Mammary epithelial cell (primary cell): ENCODE measurements at places on chromosomes 2 and 18. TPM values are rescaled to one million over a fixed set of nuclear protein-coding genes. Genes with fewer than 3 reads are reported as not detected.

DNA sequence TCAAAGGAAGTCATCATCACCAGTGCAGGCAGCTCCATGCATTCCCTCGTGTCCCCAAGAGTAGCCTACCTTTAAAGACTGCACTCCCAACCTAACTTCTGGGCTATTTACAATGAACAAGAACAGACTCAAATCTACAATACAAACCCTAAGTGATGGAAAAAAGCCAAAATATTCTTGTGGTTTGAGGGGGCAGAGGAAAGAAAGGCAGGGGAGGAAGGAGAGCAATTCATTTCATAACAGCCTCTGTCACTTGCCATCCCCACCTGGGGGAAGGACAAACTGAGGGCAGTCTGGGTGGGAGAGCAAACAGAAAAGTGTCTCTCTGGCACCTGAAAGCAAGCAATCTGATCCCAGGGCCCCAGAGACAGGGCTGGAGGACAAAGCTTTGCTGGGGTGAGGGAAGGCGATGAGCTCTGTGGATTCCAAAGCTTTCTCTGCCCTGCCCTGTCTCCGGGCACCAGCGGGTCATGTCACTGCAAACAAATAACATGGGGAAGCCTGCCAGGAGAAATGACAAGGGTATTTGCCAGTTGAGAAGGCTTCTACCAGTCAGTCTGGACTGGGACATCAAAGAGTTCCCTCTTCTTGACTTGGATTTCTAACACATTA lies 528.0 kb upstream of the TNP1 start:
- DNase-seq = no peak

Gene ADD2
- not detected for total RNA-seq

- DNase-seq = no peak
These were observed 262.4 kb downstream of the MTX2 start for GRCh38 chr2:176531608-176532007.

Gene PLA2R1
- total RNA-seq = 17.8 TPM

GRCh38 chr18:11320986-11321385 lies 171.6 kb upstream of the PIEZO2 start:
- DNase-seq = peak; percentile 9

Gene VWC2L
- total RNA-seq = not detected

DNA sequence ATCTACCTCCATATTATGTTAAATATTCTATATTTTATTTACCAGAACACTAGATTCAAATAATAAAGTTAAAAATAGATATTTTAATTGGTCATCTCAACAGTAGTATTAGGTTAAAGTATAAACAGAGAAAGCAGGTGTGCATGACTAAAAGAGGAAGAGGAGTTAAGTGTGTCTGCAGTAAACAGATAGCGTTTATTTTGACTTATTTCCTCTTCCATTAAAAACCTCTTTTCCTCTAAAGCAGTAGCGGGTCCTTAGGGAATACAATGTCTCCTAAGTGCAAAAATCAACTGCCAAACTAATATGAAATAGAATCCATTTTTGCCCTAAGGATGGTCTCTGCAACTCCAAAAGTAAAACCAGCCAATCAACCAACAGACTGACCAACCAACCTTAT lies 27.7 kb downstream of the EIF2AK3 start:
- no peak for DNase-seq

- DNase-seq = peak; percentile 9
These were observed 34.4 kb upstream of the PMAIP1 start for GRCh38 chr18:59865241-59865986.

DNA sequence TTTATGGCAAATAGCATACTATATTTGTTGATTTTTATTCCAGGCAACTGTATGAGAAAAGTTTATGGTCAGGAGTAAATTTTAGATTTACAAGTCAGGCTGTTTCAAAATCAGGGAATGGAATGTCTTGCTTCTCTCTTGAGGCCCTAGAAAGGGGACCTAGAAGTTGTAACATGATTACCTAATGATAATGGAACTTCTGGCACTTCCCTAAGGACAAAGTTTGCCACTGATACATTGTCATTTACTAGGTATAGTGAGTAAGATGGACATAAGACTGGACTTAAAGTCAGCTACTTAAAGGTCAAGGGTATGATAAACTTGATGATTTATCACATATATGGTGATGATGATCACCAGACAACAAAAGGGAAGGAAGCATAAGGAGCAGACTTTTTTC lies 103.3 kb upstream of the VRK2 start:
- DNase-seq = no peak

Gene SCN3A
- not detected in 2 replicates for total RNA-seq

Gene COL4A4
- not detected in 2 replicates for total RNA-seq

Gene SDC1
- total RNA-seq = 1,360 and 1,408 TPM in 2 replicates

Gene MBP
- 30.7 TPM for total RNA-seq

- no peak for DNase-seq
These were observed 82.3 kb downstream of the ALPK2 start for GRCh38 chr18:58546552-58546951.

GRCh38 chr2:159558479-159558878 lies 57.9 kb downstream of the BAZ2B start:
- no peak for DNase-seq

DNA sequence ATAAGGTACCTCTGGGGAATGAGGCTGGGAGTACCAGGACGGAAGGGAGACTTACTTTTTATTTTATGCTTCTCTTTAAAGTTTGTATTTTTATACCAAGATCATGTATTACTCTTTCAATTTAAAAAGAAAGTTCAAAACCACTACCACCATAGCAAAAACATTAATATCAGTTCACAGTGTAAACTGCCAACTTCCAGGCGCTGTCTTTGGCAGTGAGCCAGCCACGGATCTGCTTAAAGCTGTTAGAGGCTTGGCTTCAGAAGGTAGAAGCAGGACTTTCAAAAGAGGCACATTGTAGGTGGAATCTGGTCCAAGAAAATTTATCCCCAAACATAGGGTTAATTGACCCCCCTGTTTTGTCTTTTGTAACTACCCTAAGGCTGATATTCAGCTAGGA lies 74.8 kb downstream of the B3GNT2 start:
- no peak for DNase-seq

Gene DYSF
- total RNA-seq = 46.5 TPM

GRCh38 chr2:224027070-224027469 lies 12.0 kb downstream of the SERPINE2 start:
- no peak for DNase-seq

- DNase-seq = peak; percentile 13
These were observed 620.2 kb upstream of the NETO1 start for GRCh38 chr18:73487966-73488365.

Gene ANKRD30B
- not detected in 2 replicates for total RNA-seq

- peak; percentile 43 for DNase-seq
These were observed 64.4 kb upstream of the NOSTRIN start for GRCh38 chr2:168738062-168738461.

Gene CNDP1
- under 0.01 TPM for total RNA-seq

GRCh38 chr2:18154812-18155211 lies 276.3 kb downstream of the KCNS3 start:
- no peak for DNase-seq

GRCh38 chr18:48543228-48543627 lies 4.4 kb downstream of the CTIF start:
- DNase-seq = peak; percentile 21

DNA sequence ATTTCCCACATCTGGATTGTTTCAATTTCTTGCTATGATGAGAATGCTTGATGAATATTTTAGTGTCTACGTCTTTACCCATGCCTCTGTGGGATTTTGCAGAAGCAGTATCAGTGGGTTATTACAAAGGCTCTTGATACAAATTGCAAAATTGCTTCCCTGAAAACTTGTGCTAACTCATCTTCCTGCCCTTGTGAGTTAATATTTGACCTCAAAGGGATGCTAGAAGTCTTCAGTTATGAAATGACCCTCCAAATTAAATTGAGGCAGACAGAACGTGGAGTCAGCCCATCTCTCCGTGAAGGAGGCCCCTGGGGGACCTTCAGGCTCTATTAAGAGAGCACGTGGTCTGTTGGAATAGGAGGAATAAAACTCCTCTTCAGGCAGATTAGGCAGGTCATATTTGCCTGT lies 239.2 kb upstream of the HS6ST1 start:
- DNase-seq = no peak

GRCh38 chr2:72483346-72483745 lies 335.7 kb upstream of the CYP26B1 start:
- no peak for DNase-seq

Gene LRRC30
- not detected for total RNA-seq
